ENCODE measurements at places on chromosomes 7 and 10. TPM values are rescaled to one million over a fixed set of nuclear protein-coding genes. Genes with fewer than 3 reads are reported as not detected.
A peak's percentile ranks its signal among the peaks of the same experiment; 100 is the strongest.

Gene LFNG
- total RNA-seq = 22.5 TPM

Gene GTF2I
- total RNA-seq = 277 TPM

Gene SAP25
- total RNA-seq = 2.8 TPM

Gene FAM25A
- total RNA-seq = not detected

Gene TSPAN12
- 18.8 TPM for total RNA-seq

Gene PCLO
- total RNA-seq = 17.7 TPM

Gene NEBL
- 25.5 TPM for total RNA-seq

Gene AGMO
- total RNA-seq = 6.8 TPM

Gene VWA2
- total RNA-seq = 5.1 TPM

Gene LLCFC1
- not detected for total RNA-seq

Gene LRRD1
- not detected for total RNA-seq

- DNase-seq = no peak
Observed at GRCh38 chr10:32112055-32112454, 55.8 kb upstream of the KIF5B start.

GRCh38 chr10:53601260-53601875, 828.8 kb upstream of the MBL2 start:
- DNase-seq = no peak

DNA sequence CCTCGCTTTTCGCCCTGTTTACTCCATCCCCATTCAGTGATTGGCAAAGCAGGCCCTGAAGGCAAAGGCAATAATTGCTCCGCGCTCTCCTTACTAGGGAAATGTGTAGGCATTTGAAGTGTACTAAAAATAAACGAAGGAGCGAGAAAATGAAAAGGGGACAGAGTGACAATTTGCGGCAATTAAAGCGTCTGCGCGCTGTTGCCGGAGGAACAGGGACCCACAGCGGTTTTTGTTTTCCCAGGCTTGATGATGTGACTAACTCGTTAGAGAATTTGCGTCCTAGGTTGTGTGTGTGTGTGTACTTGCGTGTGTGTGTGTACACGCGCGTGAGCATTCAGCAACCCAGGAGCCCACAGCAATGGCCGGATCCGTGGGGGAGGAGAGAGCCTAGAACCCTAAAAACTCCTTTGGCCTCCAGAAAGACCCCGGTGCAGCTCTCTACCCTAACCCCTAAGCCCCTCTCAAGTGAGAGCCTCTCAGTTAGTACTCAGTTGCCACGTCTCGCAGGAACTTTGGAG, 7.8 kb upstream of the DLX6 start:
- DNase-seq = no peak

- DNase-seq = no peak
Observed at GRCh38 chr10:104521901-104522694, 119.0 kb upstream of the SORCS3 start.

DNA sequence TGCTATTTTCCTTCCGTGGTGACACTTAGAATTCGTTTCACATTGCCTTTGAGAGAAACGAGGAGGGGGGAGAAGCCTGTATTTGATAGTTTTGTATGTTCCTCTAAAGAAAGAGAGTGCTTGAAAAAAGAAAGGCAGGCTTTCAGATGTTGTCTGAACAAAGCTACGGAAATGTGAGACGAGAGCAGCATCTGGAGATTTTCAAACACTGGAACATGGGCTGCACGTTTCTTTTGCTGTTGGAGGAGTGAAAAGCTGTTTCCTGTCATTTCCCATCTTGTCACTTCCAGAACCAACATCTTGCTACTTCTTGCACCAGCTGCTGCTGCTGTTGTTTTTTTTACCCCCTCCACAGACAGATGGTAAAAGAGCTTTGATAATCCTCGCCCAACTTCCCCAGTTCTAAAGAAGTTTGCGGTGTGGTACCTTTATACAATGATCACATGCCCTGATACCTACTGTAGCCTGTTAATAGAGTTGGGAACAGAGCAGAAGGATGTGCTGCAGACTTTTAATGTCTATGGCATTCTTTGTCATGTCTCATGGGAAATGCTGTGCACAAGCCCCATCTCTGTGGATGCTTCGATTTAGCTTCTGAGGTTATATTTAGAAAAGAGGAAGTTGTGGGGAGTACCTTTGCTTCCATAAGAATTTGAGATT, 408.1 kb downstream of the AUTS2 start:
- no peak for DNase-seq

- no peak for DNase-seq
Observed at GRCh38 chr10:78455236-78455635, 421.6 kb downstream of the RPS24 start.

GRCh38 chr7:38367301-38367890, 94.0 kb upstream of the TARP start:
- no peak for DNase-seq

DNA sequence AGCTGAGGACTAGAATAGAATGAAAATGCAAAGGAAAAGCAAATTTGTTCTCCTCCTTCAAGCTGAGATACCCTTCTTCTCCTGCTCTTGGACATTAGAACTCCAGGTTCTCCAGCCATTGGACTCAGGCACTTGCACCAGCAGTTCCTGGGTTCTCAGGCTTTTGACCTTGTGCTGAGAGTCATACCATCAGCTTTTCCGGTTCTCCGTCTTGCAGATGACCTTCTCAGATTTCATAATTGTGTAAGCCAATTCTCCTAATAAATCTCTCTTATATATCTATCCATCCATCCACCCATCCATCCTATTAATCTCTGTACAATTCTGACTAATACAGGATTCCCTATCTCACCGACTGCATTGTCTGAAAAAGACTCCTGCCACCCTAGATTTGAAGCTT, 108.3 kb downstream of the AHR start:
- no peak for DNase-seq

- no peak for DNase-seq
Observed at GRCh38 chr10:80409121-80409520, 770 bp downstream of the PRXL2A start.

GRCh38 chr7:152189061-152189460, 163.6 kb downstream of the GALNT11 start:
- no peak for DNase-seq

- DNase-seq = no peak
Observed at GRCh38 chr10:227014-227413, 91.8 kb downstream of the ZMYND11 start.

- no peak for DNase-seq
Observed at GRCh38 chr7:45703911-45704682, 129.9 kb downstream of the ADCY1 start.

DNA sequence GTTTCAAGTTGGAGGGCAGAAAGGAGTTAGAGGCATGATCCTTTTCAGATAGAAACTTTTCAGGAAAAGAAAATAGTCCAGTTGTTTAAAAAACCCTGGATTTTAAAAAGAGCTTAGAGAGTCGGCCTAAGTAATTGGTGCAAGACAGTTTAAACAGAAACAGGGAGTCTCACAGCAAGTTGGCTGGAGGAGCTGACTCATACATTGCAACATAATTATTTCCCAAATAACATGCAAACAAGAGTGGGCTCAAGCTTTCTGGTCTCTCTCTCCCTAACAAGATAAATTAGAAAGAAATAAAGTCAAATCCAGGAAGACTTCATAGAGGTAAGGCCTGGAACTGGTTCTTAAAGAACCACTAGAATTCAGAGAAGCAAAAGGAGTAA, 100.3 kb upstream of the AGBL3 start:
- no peak for DNase-seq

- DNase-seq = no peak
Observed at GRCh38 chr7:113890331-113891030, 28.3 kb downstream of the PPP1R3A start.

DNA sequence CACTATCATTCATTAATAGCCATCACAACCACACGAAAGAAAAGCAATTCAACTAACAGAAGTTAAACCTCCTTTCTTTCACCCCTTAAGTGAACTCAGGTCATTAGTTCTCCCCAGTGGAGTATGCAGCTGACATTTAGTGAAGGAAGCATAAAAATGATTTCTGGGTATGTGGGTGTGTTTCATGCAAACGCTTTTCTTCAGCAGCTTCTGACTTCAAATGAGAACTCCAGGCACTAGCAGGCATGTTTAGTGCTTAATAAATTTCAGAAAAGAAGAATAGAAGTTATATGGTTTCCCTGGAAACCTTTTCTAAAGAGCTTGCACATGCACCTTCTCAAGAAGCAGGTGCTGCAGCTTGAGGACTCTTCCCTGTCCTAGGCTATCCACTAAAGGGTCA, 62.5 kb downstream of the PIK3CG start:
- DNase-seq = no peak

GRCh38 chr10:36794981-36795380, 330.4 kb upstream of the ANKRD30A start:
- no peak for DNase-seq

GRCh38 chr10:64041185-64041988, 520.2 kb downstream of the REEP3 start:
- peak; percentile 78 for DNase-seq

- DNase-seq = no peak
Observed at GRCh38 chr10:74047871-74048270, 50.0 kb downstream of the VCL start.

DNA sequence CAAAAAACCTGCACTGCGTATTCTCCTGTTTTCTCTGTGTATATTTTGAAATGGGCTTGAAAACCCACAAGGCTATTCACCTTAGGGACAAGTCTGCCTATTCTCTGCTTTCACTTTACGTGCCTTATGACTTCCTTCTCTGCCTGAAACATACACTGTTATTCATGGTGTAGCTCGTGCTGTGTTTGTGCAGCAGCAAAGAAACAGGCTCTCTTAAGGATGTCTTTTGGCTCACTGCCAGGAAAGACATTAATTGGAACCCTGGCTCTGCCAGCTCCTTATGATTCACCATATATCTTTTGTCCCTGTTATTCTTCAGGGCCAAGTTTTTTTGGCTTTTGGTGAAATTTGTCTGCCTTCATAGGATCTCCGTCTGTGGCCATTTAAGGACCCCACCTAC, 92.4 kb downstream of the TMEM106B start:
- DNase-seq = no peak

DNA sequence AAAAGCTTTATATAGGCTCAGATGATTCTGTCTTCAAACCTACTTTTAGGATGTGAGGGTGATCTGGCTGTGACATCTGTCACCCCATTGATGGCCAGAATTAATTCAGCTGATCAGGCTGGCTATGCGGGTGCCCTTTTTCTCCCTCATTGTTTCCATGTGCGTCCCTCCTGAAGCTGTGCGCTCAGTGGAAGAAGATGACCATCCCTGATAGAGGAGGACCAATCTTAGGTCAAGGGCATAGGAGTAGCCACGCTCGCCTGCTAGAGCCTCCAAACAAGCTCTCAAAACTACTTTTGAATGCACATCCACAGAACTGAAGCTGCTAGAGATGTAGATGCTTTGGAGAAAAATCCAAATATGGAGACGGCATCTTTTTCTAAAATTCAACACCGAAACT, 48.7 kb downstream of the MYPN start:
- no peak for DNase-seq

- no peak for DNase-seq
Observed at GRCh38 chr7:116142850-116143249, 67.5 kb upstream of the TES start.

Measured in ureter (tissue), 1 donor.